ENCODE measurements at places on chromosomes 2 and 18.

- no peak for DNase-seq
Observed at GRCh38 chr2:203533676-203534591, 1.2 kb downstream of the RAPH1 start.

GRCh38 chr2:121895723-121896571 lies 140.5 kb downstream of the TSN start:
- DNase-seq = no peak

DNA sequence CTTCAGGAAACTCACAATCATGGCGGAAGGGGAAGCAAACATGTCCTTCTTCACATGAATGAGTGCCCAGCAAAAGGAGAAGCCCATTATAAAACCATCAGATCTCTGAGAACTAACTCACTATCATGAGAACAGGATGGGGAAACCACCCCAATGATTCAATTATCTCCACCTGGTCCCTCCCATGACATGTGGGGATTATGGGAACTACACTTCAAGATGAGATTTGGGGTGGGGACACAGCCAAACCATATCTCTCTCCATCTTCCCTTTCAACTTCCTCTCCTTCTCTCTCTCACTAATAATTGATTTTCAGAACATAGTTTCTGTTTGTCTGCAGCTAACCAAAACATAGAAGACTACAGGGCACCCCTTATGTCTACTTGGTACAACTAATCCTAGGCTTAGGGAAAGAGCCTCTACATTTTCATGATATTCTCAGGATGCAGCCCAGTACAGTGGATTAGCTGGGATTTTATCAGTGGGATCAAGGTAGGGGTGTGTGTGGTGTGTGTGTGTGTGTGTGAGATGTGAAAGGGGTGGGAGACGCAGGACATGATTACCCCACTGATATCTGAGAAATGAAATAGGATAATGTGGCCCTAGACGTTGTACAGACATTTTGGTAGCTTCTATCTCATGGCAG lies 2.8 kb upstream of the ATF2 start:
- no peak for DNase-seq

DNA sequence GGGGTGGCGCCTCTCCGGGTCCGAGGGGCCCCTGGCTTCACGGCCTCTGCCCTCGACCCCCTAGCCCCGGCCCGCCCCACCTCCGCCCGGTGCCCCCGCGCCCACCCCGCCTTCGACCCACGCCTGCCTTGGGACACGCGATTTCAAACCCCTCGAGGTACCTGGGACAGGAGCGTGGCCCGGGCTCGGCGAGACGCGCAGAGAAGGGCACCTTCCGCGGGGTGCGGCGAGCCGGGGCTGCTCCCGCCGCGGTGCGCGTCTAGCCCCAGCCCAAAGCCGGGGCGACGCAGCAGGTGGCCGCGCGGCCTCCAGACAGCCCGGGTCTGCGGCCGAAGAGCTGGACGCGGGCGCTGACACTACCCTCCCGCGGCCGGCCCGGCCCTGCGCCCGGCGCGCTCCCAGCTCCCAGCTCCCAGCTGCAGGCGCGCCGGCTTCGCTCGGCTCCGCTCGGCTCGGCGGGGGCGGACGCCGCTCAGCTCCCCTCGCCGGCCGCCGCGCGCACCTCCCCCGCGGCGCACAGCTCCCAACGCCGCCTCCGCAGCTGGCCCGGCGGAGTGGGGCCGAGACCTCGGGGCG lies at the start of gene CRACDL:
Gene CRACDL (minus strand): TSS at position 449 of the 576 bp plus-strand sequence. CDS start 89,425 bp downstream, outside the sequence.
- DNase-seq = no peak

- DNase-seq = no peak
Observed at GRCh38 chr2:217900010-217900779, 102.6 kb downstream of the TNS1 start.

GRCh38 chr2:105609746-105610402 lies 134.8 kb upstream of the NCK2 start:
- DNase-seq = no peak

DNA sequence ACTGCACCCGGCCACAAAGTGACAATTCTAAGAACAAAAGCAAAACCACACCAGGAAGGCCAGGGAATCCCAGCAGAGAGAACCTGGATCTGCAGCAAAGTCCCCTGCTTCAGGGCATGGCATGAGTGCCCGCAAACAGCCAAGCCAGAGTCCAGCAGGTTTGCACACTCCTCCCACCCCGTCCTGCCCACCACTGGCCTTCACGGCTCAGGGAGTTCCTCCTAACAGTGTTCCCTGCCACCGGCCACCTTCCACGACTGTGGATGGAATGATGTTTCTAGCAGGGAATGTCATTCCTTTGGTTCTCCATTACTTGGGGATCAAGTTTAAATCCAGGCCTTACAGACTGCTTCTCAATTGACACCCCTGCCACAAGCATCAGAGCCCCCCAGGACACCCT lies 42.0 kb upstream of the B3GNT7 start:
- DNase-seq = no peak

- no peak for DNase-seq
Observed at GRCh38 chr2:127664065-127664894, 11.1 kb downstream of the LIMS2 start.

DNA sequence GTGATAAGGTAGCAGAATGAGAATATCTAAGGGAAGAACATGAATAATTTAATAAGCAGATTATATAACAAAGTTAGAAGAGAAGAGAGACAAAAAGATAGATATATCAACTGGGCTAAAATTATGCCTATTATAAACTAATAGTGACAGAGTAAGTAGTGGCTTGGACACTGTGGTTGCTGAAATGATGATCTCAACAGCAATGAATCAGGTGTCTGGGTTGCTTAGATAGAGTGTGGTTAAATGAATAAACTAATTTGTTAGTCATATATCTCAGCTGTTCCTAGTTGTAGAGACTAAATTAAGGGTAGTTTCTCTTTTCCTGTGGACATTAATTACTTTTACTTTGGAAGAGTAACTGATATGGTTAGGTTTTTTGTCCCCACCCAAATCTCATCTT lies 1485.4 kb upstream of the CELF4 start:
- no peak for DNase-seq

GRCh38 chr2:160409480-160409879 lies 84.1 kb downstream of the RBMS1 start:
- DNase-seq = no peak

- no peak for DNase-seq
Observed at GRCh38 chr2:98293030-98293429, 53.2 kb upstream of the CNGA3 start.

- no peak for DNase-seq
Observed at GRCh38 chr2:68379184-68379708, 14.2 kb downstream of the PLEK start.

DNA sequence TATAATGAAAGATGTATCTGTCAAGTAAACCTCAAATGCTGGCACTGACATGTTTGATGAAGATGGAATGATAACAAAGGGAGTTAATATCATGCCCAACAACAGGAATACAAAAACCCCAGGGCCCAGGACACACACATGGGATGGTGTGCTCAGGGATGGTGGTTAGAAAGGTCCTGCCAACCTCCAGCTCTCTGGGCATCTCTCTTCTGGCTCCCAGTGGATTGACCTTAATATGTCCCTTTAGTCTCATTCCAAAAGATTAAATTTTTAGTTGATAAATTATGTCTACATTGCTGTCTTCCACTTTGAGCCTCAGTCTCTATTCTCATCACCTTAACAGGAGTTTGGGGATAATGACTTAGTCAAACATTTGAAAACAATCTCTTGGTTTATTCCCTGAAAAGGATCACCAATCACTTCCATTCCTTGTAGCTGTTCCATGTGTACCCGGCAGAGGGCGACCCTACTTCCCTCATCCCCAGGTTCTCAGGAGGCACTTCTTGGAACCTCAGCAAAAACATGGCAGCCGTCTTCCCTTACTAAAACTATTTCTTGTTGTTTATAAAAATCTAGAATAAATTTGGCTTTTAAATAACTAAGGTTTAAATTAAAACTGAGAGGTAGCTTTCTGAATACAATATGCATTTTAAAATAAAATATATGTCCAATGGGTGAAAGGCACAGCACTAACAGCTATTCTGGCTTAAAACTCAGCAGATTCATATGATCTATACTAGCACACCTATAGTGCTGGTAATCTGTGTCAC lies 29.6 kb downstream of the MCEE start:
- DNase-seq = peak; percentile 18

DNA sequence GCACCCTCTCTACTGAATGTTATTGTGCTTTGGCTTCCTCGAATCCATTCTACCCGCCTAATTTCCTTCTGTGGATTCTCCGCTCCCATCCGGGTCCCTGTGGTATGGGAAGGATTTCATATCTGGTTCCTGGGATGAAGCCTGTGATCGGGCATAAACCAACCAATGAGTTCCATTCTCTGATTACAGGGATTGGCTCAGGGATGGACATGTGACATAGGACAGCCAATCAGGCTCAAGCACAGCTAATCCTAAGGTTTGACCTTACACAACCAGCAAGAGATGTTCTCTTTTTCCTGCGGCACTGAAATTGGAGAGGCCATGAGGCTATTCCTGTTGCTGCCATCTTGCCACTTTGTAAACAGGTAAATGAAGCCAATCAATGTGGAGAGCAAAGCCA lies 168.1 kb upstream of the SMAD2 start:
- DNase-seq = no peak

- no peak for DNase-seq
Observed at GRCh38 chr2:42724886-42725285, 39.0 kb downstream of the OXER1 start.

- DNase-seq = peak; percentile 32
Observed at GRCh38 chr2:171159372-171160118, 1.1 kb downstream of the TLK1 start.

DNA sequence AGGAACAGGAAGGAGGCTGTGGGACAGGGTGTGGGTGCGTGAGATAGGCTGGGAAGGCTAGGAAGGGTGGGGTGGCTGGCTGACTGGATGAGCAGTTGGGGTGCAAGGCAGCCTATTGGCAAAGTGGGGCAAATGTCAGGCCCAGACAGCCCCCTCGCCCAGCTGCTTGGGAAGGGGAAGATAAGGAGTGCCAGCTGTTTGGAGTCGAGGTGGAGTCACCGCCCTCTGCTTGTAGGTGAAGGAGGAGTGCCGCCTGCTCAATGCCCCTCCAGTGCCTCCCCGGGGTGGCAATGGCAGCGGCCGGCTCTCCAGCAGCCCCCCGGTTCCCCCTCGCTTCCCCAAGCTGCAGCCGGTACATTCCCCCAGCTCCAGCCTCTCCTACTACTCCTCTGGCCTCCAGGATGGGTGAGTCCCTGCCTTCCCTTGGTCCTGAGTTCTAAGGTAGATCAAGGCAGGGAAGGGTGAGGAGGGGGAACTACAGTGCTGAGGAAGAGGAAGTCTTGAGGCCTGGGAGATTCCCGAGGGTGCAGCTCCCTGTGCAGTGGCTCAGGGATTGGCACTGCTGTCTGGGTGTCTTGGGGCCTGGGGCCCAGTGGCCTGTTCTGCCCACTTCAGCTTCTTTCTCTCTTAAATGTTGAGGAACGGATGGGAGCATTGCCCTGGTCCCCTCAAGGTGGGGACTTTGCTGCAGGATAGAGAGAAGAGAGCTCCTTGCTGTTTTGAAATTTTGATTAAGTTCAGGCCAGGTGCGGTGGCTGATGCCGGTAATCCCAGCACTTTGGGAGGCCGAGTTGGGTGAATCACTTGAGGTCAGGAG lies 13.3 kb downstream of the GAREM2 start:
- no peak for DNase-seq

- DNase-seq = no peak
Observed at GRCh38 chr18:45173799-45174519, 441.3 kb upstream of the SLC14A2 start.

DNA sequence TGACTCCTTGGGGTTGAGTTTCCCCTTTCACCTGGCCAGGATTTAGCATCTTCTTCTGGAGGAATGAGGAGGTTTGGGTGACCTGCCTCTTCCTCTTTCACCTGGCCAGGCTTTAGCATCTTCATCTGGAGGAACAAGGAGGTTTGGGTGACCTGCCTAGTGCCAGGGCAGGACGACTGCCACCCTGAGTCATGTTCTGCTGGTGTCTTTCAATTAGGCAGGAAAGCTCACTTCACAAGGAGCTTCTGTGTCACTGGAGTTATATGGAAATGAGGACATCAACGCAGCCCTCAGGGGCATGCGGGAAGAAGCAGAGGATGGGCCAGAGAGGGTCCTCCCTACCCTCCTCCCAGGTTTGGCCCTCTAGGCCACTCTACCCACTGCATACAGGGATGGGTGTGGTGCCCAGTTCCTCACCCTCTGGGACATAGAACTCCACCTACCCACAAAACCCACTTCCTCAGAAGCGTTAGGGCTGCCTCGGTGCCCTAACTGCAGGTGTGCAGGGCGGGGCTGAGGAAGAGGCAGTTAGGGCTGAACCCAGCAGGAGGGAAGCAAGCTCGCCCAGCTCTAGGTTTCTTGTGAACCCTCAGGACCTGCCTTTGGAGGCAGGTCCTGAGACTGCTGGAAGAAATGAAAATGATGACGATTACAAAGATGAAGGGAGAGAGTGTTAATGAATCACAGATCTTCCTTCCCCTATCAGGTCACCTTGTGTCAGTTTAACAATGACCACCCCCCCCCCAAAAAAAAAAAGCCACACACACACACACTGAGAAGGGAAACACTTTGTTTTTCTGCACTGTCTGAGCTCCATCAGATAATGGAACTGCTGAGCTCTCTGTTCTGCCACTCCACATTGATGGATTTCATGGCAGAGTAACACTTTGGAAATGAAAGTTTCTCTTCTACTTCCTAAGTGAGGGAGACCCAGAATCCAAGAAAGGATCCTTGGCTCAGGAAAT lies 71.0 kb downstream of the ARL4C start:
- DNase-seq = peak; percentile 47

- DNase-seq = peak; percentile 59
Observed at GRCh38 chr2:234308813-234309195, 188.1 kb downstream of the ARL4C start.

- DNase-seq = no peak
Observed at GRCh38 chr18:79507546-79508480, 112.1 kb downstream of the NFATC1 start.

DNA sequence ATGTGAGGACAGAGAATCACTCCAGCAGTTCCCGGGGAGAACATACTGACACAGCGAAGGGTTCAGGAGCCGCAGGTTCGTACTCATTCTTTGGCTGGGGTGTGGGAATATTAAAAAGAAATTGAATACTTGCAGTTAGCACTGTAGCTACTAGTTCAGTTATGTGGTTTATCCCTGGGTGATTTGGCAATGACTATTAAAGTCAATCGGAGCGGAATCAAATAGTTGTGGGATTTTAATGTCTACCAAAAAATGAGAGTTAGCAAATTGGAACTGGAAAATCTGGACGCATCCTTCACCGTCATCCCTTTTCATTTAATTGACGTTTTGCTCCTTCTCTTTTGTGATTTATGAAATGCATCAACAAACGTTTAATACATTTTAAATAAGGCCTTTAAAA lies 50.8 kb downstream of the GBX2 start:
- DNase-seq = no peak

DNA sequence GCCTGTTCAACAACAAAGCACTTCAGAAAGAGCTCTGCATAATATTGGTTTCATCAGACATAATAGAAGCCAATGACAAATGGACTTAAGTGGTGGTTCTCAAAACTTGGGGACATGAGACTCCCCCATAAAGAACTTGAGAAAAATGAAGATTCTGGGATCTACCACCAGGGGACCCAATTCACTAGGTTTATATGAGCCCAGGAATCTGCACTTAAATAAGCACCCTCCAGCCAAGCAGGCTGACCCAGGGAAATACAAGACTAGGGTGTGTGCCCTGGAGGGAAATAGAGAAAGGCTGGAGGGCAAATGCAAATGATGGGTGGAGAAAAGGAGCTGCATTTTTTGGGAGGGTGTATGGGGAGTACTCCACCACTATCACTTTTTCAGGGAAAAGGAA lies 52.5 kb downstream of the SATB2 start:
- DNase-seq = no peak

All from activated T-cell treated with anti-CD3 and anti-CD28 coated beads for 4 hours (primary cell).